CD4-positive, alpha-beta memory T cell (primary cell): ENCODE measurements at places on chromosomes 12 and 14. TPM values are rescaled to one million over a fixed set of nuclear protein-coding genes. Genes with fewer than 3 reads are reported as not detected.

Gene OR10A7
- polyA plus RNA-seq: not detected

DNA sequence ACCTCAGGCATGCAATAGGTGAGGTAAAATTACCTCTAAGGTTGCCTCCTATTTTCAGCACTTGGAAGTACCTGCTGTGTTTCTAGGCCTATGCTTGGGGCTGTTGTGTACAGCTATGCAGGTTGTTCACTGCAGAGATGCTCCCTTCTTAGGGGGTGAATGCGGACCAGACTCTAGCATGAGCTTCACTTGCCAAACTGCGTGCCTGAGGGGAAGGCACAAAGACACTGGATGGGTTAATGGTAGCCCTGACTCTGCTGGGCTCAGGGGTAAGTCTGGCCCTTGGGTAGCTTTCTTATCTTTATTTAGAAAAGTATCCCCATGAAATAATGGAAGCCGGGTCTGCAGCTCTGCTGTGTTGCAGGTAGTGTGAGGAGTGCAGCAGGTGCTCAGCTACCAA is 35.7 kb downstream of the B4GALNT3 start:
- DNase-seq: no peak

GRCh38 chr12:4587108-4587507 is 25.1 kb downstream of the DYRK4 start:
- no peak for DNase-seq

Gene CYP27B1
- 0.93 TPM for polyA plus RNA-seq

Gene GPRC5A
- polyA plus RNA-seq: not detected

DNA sequence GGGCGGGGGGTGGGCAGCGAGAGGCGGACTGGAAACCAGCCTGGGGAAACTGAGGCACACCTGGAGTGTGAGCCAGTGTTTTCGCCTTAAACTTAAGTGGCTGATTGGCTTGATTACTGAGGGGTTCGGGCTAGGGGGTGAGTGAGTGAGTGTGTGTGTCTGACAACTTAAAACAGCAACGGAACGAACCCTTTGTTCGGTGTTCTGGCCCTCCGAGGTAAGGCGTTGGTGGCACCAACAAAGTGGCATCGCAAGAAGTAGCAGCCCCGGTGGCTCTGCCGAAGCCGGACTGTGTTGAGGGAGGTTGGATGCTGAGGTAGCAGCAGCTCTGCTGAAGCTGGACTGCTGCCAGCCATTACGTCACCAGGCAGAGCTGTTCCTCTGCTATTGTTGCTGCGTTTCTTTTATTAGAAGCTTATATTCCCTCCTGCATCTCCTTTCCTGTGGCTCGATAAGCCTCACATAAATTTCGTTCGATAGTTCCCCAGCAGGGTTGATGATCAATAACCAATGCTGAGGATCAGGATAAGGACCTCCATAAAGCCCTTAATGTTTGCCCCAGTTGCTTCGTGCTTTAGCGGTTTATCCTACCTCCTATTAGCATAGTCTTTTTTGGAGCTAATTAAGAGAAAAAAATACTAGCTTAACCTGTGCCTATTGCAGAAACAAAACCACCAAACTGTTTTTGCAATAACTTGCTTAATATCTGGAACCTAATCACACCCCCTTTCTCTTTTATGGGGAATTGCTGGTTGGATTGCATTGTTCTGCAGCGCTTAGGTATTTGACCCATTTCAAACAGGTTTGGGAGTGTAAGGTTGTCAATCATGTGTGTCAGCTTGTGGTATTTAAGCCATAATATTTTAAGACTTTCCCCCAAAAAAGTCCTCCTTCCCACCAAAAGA is 1.3 kb downstream of the GPR137C start:
- peak; percentile 82 for DNase-seq
